Dermis microvascular lymphatic vessel endothelial cell (primary cell): ENCODE measurements at places on chromosomes 1 and 21. TPM values are rescaled to one million over a fixed set of nuclear protein-coding genes. Genes with fewer than 3 reads are reported as not detected.

Gene SPRR2E
- total RNA-seq = not detected in 2 replicates

Gene CHIA
- not detected in 2 replicates for total RNA-seq

DNA sequence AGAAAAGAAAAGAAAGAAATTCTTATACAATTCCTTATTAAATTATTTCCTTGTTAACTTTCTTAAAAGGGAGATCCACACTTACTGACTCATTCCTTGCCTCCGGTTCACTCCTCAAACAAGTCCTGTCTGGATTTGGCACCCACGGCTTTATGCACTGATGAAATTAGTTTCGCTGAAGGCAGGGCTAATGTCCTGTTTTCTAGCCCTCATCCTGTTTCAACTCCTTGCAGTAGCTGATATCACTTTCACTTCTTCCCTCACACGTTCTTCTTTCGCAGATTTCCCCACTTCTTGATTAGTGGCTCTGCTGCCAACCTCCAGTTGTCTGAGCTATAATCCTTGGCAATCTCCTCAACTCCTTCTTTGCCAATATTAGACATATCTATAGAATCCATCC is 215.2 kb downstream of the URB2 start:
- DNase-seq = no peak

DNA sequence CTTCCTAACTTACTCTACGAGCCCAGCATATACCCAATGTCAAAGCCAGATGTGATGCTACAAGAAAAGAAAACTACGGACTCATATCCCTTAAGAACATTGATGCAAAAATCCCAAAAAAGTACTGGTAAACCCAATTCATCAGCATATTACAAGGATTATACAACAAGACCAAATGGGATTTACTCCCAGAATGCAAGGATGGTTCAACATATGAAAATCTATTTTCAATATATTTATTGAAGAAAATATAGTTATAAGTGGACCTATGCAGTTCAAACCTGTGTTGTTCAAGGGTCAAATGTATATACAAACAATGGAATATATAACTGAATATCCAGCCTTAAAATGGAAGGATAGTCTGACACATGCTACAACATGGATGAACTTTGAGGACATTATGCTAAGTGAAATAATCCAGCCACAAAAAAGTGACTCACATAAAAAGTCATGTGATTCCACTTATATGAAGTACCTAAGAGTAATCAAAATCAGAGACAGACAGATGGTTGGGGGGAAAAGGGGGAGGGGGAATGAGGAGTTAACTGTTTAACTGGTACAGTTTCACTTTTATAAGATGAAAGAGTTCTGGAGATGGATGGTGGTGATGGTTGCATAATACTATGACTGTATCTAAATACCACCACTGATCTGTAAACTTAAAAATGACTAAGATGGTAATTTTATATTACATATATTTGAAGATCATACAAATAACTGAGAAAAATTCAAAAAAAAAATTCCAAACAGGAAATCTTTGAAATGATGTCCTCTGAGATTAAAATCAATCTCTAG is 3.7 kb upstream of the KLF18 start:
- DNase-seq = no peak

DNA sequence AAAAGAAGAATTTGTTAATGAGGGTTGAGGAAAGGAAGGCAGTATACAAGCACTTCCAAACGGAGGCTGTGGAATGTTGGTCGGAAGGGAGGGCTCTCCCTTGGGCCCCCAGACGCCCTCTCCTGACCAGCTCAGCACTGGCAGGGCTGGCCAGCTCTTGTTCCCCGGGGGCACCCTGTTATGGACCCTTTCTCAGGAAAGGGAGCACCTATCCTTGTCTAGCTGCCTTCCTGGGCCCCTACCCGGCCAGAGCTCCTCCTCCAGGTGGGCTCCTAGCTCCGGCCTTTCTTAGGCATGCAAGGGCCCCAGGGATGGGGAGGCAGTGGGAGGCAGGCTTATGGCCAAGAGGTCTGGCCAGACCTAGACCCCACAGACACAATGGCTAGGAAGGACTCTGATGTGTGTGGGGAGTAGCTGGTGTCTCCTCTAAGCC is 926 bp downstream of the BLACAT1 start:
- DNase-seq = no peak

Gene TDRD10
- 3.5 and 7.2 TPM in 2 replicates for total RNA-seq

- no peak for DNase-seq
Observed at GRCh38 chr1:216723274-216723780, at the start of gene ESRRG. ESRRG (minus strand) TSS chr1:216723429; CDS start chr1:216723299, 130 bp downstream.

DNA sequence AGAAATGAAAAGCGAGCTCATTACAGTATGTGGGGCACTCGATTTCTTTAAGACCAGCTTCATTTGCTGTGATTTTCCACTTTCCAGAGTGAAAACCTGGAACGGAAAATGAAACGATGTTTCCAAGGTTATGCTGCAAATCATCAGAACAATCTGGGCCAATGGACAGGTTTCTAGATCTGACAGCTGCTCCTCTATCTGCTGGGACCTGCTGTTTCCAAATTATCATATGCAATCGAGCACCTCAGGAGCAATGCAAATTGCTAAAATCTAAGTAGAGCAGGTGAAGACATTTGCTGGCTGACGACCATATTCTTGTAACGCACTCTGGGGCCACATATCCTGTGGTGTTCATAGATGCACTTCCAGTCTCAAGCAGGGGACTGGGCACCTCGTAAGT is 39.7 kb upstream of the TIAM1 start:
- no peak for DNase-seq

DNA sequence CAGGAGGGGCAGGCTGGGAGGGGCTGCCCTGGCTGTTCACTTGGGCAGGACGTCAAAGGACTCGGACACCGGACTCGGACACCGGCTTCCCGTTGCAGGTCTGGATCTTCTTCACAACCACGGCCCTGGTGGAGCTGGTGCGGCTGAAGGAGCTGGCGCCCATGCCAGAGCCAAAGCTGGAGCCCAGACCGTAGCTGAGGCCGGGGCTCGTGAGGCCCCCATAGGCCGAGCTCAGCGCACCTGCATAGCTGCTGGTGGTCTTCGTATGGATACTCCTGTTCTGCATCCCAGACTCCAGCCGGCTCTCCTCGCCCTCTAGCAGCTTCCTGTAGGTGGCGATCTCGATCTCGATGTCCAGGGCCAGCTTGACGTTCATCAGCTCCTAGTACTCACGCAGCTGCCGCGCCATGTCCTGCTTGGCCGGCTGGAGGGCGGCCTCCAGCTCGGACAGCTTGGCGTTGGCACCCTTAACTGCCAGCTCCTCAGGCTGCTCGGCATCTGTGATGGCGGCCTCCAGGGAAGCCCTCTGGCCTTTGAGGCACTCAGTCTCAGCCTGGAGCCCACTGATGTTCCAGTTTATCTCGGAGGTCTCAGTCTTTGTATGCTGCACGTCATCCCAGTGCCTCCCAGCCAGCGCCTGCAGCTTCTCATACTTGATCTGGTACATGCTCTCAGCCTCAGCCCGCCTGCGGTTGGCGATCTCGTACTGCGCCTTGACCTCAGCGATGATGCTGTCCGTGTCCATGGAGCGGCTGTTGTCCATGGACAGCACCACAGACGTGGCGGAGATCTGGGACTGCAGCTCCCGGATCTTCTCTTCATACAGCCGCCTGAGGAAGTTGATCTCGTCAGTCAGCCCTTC is 15.1 kb upstream of the KLF17 start:
- DNase-seq = peak; percentile 17

DNA sequence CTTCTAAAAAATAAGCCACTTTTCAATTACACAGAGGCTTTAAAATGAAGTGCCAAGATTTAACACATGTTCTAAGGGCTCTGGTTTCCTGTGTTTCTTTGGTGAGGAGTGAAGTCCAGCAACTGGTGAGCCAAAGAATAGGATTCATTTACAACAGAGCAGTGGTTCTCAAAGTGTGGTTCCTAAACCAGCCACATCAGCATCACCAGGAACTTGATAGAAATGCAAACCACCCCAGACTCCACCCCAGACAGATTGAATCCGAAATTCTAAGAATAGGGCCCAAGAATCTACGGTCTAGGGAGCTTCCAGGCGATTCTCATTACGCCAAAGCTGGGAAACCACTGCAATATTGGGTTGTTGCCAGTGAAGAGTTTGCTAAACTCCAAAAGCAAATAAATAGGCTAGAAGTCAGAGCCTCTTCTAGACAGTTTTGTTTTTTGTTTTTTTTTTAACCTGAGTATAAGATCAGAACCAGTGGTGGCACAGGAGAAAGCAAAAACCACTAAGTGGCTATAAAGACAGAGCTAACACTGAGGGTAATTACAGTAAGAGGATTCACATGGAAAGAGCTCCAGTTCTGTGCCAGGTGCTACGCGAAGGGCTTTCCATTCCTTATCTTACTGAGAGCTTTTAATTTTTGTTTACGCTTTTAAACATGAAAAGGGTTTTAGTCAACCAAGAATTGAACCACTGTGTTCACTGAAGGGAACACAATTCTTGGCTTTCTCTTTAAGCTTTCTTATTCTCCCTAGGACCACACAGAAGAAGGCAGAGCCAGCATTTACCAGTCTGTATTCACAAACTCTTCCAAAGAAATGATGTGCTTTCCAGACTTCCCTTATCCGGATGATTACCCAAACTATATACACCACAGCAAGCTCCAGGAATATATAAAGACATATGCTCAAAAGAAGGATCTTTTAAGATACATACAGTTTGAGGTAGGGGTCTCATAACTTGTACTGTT is 42.4 kb upstream of the FMO2 start:
- DNase-seq = peak; percentile 79
